ENCODE measurements at places on chromosomes 16 and 17.
A peak's percentile ranks its signal among the peaks of the same experiment; 100 is the strongest.

- peak; percentile 41 for DNase-seq
Measured at GRCh38 chr17:36183001-36183971, 6.8 kb upstream of the TBC1D3B start.

- DNase-seq = peak; percentile 95
Measured at GRCh38 chr17:12730931-12731521, 58.3 kb upstream of the ARHGAP44 start.

- peak; percentile 24 for DNase-seq
Measured at GRCh38 chr16:2458887-2459646, 842 bp upstream of the TEDC2 start.

GRCh38 chr17:66964930-66965800 is 658 bp downstream of the CACNG4 start:
- DNase-seq = peak; percentile 39

- no peak for DNase-seq
Measured at GRCh38 chr16:84207879-84208278, 16.9 kb downstream of the ADAD2 start.

- no peak for DNase-seq
Measured at GRCh38 chr16:84156342-84156784, 11.3 kb downstream of the DNAAF1 start.

DNA sequence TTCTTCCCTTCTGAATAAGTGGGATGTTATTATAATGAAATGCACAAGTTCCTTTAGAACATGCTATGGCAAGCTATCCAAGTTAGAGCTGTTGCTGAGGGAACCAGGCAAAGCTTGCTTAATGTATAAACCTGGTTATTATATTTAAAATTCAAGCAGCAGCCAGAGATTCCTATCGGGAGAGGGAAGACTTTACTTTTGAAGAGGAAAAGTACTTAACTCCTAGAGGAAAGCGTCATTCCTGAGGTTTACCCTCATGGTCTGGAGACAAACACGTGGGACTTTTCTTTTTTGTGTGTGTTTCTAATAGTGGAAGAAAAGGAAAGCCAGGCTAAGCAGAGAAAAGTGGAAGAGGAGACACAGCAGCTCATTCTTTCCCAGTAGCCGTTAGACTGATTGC is 39.9 kb upstream of the MYH10 start:
- no peak for DNase-seq

DNA sequence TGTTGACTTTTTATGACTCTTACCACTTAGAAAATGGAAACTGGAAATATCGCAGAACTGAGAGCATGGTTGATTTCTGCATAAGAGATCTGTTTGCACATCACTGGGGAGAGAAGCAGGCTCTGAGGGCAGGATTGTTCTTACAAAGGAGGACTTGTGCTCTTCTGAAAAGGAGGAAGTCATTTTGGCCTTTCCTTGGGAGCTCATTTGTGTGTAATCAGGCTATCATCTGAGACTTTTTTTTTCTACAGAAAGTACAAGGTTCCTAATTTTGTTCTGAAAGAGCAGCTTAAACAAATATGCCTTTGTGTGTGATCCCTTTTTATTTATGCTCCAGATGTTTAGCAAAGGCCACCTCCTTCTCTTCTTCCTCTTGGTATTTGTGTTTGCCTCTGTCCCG is 145.7 kb upstream of the CACNG5 start:
- DNase-seq = no peak

DNA sequence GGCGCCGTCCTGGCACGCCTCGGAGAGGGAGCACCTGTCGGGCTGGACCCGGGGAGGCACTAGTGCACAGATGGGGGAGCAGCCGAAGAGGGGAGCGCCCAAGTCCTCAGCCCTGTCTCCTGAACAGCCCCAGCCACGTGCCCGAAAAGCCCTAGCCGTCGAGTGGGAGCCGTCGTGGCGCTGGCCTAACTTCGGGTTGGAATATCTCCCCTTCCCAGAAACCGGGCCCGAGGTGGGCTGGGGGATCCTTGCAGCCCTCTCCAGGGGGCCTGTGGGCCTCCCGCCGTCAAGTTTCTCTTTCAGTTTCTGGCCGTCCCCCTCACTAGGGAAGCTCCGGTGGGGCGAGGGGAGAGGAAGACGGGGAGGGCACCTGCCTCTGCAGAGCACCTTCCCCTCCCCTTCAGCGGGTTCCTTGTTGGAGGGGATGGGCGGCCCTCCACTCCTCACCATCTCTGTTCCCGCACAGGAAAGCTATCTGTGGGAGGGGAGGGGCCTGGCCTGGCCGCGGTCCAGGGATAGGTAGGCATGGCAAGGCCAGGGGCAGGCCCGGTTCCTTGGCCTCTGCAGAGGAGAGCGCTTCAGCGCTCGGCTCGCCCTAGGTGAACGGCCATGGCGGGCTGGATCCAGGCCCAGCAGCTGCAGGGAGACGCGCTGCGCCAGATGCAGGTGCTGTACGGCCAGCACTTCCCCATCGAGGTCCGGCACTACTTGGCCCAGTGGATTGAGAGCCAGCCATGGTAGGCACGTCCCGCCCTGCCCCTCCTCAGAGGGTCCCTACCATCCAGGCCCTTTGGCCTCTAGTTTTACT is 709 bp downstream of the STAT5A start:
- no peak for DNase-seq

DNA sequence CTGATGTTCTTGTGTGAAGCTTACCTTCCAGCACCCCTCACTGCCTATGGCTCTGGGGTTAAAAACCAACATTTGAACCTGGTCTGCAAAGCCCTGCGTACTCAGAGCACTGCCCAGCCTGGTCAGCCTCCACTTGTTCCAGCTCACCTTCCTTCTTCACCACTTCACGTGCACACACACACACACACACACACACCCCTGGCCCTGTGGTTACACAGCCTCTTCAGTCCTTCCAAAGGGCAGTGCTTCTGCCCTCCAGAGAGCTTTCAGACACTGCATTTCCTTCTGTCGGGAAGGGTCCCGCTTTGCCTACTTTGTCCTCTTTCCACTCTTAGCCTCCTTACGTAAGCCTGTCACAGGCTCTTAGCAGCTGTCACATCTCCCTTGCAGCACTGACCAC is 9.6 kb upstream of the TMEM220 start:
- no peak for DNase-seq

- peak; percentile 82 for DNase-seq
Measured at GRCh38 chr16:67404740-67405226, 11.5 kb upstream of the TPPP3 start.

DNA sequence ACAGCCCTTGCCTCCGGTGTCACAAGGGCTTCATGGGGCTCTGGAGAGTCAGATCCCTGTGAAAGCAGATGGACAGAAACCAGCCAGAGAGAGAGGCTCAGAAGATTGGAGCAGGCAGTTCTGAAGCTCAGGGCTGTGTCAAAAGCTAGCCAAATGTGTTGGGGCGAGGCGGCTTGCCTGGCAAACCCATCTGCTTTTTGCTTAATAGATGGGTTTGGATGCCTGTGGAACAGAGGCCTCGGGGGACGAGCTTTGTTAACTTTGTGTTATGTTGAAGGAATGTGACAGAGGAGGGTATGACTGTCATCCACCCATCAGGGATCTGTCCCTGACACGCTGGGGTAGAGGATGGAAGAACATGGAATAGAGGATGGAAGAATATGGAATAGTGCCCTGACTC is 21.0 kb upstream of the SLC12A3 start:
- DNase-seq = no peak

DNA sequence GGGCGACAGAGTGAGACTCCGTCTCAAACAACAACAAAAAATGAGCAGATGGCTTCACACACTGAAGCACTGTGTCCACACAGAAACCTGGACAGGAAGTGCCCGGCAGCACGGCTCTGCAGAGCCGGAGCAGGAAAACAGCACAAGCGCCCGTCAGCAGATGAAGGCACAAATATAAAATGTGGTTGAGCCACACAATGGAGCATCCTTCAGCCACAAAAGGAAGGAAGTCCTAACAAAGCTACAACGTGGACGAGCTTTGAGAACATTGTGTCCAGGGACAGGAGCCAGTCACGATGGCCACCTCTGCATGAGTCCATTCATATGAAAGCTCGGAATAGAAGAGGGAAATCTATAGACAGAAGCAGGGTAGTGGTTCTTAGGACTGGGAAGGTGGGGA is 15.7 kb downstream of the RHBDF2 start:
- no peak for DNase-seq

DNA sequence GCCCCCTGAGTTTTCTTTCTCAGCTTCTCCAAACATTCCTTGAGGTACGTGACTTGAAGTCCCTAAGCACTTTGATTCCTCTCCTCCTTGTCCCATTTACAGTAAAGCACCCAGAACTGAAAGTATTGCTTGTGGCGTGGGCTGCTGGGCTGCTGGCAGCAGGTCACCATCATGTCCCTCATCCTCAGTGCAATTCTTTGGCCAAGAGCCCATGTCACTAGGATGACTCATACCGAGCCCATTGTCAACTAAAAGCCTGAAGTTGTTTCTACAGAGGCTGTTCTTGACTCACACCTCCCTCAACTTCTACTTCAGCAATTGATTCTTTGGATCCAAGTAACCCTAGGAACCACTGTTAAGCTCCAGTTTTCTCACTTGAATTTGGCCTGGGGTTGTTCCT is 54.3 kb downstream of the KPNA2 start:
- no peak for DNase-seq

GRCh38 chr16:84982434-84982833 is 28.9 kb downstream of the ZDHHC7 start:
- no peak for DNase-seq

DNA sequence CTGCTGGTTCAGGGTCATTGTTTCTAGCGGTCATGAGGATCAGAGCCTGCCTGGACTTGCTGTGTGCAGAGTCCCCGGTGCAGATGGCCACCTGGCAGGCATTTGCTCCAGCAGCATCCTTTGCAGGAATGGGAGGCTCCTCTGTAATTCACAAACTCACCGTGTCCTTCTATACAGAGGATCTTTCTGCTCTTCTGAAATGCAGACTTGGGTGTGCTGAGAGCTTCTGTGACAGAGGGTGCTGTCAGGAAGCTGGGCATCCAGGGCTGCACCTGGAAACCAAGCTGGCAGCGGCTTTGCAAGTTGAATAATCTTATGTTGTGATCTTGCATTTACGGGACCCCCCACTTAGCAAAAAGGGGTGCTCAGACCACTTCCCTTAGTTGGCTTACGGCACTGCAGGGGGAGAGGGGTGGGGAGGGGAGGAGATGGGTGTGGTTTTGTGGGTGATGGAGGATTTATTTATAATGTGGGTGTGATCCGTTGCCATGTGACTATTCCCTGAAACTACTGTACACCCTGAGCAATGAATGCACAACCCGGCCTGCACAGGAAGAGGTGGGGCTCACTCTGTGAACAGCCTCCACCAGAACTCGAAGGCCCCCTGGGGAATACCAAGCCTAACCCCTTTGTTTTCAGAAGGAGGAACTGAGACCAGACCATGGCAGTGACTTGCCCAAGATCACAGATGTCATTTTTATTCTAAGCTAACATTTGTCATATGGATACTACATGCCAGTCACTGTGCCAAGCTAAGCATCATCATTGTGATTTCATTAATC is 178.3 kb downstream of the PRKCB start:
- no peak for DNase-seq

GRCh38 chr16:48047241-48047640 is 108.6 kb downstream of the ABCC12 start:
- DNase-seq = no peak

GRCh38 chr17:78225088-78225865 is 6.2 kb upstream of the TMEM235 start:
- DNase-seq = no peak

DNA sequence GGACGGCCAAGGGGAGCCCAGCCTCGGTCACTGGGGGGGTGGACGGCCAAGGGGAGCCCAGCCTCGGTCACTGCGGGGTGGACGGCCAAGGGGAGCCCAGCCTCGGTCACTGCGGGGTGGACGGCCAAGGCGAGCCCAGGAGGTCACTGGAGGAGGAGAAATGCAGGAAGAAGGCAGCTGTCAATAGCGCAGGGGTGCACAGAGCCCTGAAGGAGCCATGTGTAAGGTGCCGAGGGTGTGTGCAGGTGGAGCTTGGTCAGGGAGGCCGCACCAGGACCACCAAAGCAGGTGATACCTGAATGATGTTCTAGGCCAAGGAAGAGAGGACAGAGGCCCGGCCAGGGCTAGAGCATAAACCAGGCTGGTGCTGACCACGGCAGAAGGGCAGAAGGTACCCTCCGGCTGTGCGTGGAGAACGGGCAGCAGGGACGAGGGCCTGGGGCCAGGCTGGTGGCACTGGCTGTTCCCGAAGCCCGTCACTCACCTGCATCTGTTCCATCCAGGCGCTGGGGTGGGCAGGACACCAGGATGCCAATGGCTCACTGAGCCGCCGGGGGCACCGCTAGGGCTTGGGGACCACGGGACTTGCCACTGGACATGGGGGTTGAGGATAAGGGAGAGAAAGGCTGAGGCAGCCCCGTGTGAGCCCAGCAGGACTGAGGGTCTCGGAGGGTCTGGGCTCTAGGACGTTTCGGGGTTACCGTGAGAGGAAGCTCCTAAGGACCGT is 5.9 kb upstream of the CCDC57 start:
- DNase-seq = no peak

GRCh38 chr17:59238906-59239305 is 18.6 kb downstream of the GDPD1 start:
- DNase-seq = no peak

DNA sequence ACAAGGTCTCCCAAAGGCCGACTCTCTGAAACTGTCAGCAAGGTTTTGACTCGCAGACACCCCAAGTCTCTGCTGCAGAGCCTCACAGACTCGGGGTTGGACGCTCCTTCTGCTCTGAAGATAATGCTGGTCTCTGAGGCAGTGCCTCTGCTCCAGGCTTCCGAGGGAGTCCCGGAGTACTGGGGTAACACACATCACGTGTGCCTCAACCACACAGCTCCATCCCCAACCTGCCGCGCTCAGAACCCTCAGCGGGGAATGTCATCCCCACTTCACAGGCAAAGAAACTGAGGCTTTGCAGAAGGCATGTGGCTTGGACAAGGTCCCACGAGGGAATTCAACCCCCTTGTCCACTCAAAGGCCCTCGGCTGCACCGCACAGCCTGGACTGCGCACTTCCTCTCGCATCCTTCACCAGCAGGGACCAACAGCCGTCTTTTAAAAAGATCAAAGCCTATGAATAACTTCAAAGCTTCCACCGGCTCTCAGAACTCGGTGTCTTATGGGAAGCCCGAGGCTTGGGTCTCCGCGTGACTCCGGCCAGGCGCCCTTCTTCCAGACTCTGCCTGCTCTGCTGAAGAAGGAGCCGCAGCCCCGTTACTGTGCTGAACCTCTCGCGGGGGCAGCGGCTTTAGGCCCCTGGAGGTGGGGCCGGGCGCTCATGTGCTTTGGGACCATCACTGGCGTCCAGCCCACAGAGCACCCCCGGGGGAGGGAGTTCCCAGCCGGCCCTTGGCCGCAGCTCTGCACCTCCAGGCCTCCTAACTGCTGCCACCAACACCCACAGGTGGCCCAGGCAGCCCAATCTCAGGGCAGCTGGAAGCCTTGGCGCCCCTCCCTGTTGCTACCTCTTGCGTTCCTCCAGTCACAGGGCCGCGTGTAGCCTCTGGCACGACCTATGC is 2.2 kb downstream of the TMEM204 start:
- peak; percentile 73 for DNase-seq

- no peak for DNase-seq
Measured at GRCh38 chr17:75476271-75476671, 19.8 kb downstream of the TMEM94 start.

- no peak for DNase-seq
Measured at GRCh38 chr17:13073018-13073417, 55.2 kb upstream of the ELAC2 start.

GRCh38 chr17:58415371-58416055 is 1.8 kb downstream of the RNF43 start:
- peak; percentile 81 for DNase-seq

GRCh38 chr16:72887537-72887936 is 160.4 kb downstream of the ZFHX3 start:
- no peak for DNase-seq

- no peak for DNase-seq
Measured at GRCh38 chr17:6868582-6868981, 37.1 kb upstream of the TEKT1 start.

Measured in ELF-1 (cell line).